Aorta (tissue), 5 donors: ENCODE measurements at places on chromosomes 2 and 18. TPM values are rescaled to one million over a fixed set of nuclear protein-coding genes. Genes with fewer than 3 reads are reported as not detected.

CCBE1 gene
- total RNA-seq, result not detected

AQP12A gene
- total RNA-seq, result not detected

SERPINB2 gene
- total RNA-seq, result 2.0 TPM

LONRF2 gene
- 10.3 TPM for total RNA-seq

- H3K27me3 ChIP-seq, result no peaks in the 10 kb centered on the region
- peaks cover 5% of the 10 kb centered on the region for H3K4me1 ChIP-seq
- DNase-seq, result no peak
- H3K4me3 ChIP-seq, result no peak overlapping the region
- no peak overlapping the region for H3K27ac ChIP-seq
These were observed 219.3 kb upstream of the OSR1 start for GRCh38 chr2:19577723-19578122.

DNA sequence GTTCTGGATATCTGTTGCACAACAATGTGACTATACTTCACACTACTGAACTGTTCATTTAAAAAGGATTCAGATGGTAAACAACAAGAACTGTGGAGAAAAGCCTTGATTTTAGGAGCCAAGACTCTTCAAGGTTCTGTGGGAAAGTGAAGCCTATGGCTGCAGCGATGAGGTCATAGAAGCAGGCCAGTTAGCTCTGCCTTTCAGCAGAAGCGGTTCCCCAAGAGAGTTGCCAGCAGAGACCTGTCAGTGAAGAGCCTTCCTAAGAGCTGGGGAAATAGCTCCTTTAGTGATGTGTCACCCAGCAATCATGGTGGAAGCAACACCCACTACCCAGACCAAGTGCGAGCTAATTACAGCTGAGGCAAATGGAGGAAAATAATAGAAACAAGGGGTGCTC, 346.5 kb upstream of the ETAA1 start:
- no peak for DNase-seq
- no peaks in the 10 kb centered on the region for H3K27me3 ChIP-seq
- no peak overlapping the region for H3K27ac ChIP-seq
- no peaks in the 10 kb centered on the region for H3K36me3 ChIP-seq
- no peak overlapping the region for H3K4me3 ChIP-seq

DNA sequence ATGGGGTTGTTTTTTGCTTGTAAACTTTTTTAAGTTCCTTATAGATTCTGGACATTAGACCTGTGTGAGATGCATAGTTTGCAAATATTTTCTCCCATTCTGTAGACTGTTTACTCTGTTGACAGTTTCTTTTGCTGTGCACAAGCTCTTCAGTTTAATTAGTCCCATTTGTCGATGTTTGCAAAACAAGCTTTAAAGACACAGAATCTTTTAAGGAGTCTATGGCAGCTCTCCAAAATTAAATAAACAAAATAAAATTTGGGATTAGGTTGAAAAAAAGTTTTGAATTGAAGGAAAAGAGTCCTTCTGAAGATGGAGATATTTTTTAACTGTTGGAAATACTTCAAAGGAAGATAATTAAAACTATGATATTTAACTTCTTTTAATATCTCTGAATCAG, 88.8 kb downstream of the MAP3K20 start:
- H3K27ac ChIP-seq, result no peak overlapping the region
- H3K4me3 ChIP-seq, result no peak overlapping the region
- DNase-seq, result no peak
- no peaks in the 10 kb centered on the region for H3K36me3 ChIP-seq
- H3K27me3 ChIP-seq, result no peaks in the 10 kb centered on the region

DNA sequence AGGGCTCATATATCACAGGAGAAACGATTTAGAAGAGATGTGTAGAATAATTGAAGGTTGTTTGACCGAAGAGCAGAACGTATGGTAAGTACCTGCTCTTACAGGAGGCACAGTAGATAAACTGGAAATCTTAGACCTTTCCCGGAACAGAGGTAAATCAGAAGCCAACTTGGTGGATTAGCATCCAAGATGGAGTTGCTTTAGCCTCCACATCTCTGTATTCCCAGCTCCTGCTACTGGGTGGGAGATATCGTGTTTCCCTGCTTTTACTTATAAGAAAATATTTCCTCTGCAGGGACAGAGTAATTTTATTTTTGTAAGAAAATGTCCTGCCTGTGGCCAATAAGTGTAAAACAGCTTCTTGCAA, 164.5 kb downstream of the SLC39A10 start:
- no peaks in the 10 kb centered on the region for H3K4me1 ChIP-seq
- H3K27me3 ChIP-seq, result no peaks in the 10 kb centered on the region
- no peaks in the 10 kb centered on the region for H3K36me3 ChIP-seq
- no peak overlapping the region for H3K4me3 ChIP-seq
- DNase-seq, result no peak

DNA sequence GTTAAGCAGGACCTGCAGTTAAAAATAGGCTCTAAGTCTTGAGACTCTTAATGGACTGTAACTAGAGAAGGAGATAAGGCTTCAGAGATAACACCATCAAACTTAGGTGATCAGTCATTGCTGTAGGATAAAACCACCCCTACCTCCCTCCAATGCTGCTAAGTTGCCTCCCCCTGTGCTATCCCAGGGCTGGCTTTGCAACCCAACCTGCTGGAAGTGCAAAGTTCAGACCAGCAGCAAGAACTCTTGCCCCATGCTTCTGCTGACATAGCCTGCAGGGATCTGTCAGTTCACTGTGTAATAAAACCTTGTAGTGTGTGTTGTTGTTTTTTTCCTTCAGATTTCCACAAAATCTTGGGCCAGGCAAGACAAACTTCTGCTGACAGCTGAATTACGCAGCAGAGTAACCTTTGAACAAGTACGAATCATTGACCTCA, 57.4 kb upstream of the EPB41L3 start:
- no peak for DNase-seq
- no peak overlapping the region for H3K27ac ChIP-seq
- no peaks in the 10 kb centered on the region for H3K36me3 ChIP-seq
- H3K4me3 ChIP-seq, result no peak overlapping the region
- no peaks in the 10 kb centered on the region for H3K27me3 ChIP-seq
- no peaks in the 10 kb centered on the region for H3K4me1 ChIP-seq

DNA sequence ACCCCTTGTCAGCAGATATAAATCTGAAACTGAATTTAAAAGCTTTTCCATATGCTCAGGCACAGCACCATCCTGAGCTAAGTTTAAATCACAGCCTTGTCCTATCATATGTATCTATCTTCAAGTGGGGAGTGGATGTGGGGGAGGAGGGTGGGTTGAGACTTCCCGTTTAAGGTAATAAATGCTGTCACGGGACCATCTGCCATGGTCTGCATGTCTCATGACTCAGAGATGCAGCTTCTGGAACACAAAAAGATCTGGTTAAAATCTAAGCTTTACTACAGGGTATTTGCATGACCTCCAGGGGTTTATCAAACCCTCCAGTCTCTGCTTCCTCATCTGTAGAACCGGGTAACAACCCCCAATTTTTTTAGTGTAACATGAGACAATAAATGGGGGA, 377.7 kb upstream of the ST6GAL2 start:
- no peak for DNase-seq
- no peaks in the 10 kb centered on the region for H3K4me1 ChIP-seq
- H3K4me3 ChIP-seq, result no peak overlapping the region
- H3K27me3 ChIP-seq, result no peaks in the 10 kb centered on the region
- H3K27ac ChIP-seq, result no peak overlapping the region
- H3K36me3 ChIP-seq, result no peaks in the 10 kb centered on the region

- H3K36me3 ChIP-seq, result no peaks in the 10 kb centered on the region
- no peak overlapping the region for H3K4me3 ChIP-seq
- no peaks in the 10 kb centered on the region for H3K27me3 ChIP-seq
- DNase-seq, result no peak
These were observed 21.6 kb downstream of the TMEM18 start for GRCh38 chr2:655626-656025.

- H3K27me3 ChIP-seq, result no peaks in the 10 kb centered on the region
- H3K27ac ChIP-seq, result no peak overlapping the region
- no peaks in the 10 kb centered on the region for H3K4me1 ChIP-seq
- no peak for DNase-seq
These were observed 414.3 kb downstream of the MEIS1 start for GRCh38 chr2:66849153-66849755.

DNA sequence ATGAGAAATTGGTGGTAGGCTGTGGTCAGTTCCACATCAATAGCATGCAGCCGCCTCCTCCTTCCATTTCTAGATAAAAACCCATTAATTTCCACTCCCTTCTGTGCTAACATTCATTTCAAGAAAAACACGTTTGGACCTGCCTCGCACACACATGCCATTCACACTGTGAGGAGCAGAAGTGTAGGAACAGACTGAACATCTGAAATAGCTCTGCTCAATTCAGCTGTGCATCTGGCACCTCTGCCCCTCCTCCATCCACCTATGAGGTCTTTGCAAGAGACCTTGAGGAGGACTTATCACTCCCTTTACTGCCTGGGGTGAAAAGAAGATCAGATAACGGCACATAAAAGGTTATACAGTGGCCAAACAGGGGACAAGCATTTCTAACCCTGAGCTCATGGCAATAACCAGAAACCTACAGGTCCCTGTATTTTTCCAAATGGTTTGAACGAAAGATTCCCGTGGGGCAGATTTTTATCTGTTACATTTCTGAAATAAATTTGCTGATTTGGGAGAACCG, 30.8 kb upstream of the LRP2 start:
- no peaks in the 10 kb centered on the region for H3K36me3 ChIP-seq
- no peak for DNase-seq
- H3K4me3 ChIP-seq, result no peak overlapping the region
- H3K4me1 ChIP-seq, result no peaks in the 10 kb centered on the region
- H3K27ac ChIP-seq, result no peak overlapping the region

DNA sequence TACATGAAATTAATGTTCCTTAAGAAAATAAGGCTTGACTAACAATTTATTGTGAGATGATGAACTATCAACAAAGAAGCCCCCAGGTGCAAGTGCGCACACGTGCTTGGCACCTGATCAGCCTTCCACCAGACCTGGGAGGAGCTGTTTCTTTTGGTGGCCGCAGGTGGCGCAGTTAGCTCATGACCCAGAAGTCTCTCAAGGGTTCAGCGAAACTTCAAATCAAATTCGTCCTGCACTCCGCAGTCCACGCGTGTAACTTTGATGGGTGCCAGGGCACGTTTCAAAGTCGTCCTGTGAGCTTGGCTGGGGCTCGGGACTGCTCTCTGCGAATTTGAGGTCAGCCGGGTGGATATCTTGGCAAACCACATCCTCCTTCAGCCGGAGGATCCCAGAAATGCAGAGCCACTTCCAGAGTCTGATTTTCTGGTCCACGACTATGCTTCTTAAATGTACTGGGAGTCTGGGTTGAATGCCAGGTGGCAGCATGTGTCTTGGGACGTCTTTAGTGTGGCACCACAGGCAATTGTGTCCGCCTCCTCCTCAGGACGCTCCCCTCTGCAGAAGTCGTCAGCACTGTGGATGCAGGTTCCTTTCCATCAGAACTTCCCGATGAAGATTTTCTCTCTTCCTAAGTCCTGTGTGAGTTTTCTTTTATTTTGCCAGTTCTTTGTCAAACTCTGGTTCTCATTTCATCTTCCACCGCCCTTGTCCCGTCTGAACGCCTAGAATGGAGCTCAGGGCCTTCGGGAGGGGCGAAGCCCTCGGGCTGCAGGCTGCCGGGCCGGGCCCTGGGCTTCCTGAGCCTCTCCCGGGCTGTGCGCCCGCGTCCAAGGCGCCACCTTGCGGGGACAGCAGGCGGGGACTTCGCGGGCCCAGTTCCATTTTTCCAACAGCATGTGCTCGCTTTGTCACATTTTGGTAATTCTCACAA, 61.3 kb upstream of the RAPGEF4 start:
- no peaks in the 10 kb centered on the region for H3K27me3 ChIP-seq
- no peaks in the 10 kb centered on the region for H3K4me1 ChIP-seq
- no peak overlapping the region for H3K4me3 ChIP-seq
- no peak overlapping the region for H3K27ac ChIP-seq
- peak; percentile 83 for DNase-seq

- H3K4me1 ChIP-seq, result peaks cover 4% of the 10 kb centered on the region
- no peak overlapping the region for H3K4me3 ChIP-seq
- H3K27me3 ChIP-seq, result no peaks in the 10 kb centered on the region
- H3K36me3 ChIP-seq, result no peaks in the 10 kb centered on the region
- peak overlapping the region; percentile 28 for H3K27ac ChIP-seq
These were observed 109.8 kb downstream of the AP1S3 start for GRCh38 chr2:223727562-223727961.

- no peaks in the 10 kb centered on the region for H3K4me1 ChIP-seq
- H3K4me3 ChIP-seq, result no peak overlapping the region
- H3K27ac ChIP-seq, result no peak overlapping the region
- no peak for DNase-seq
- H3K36me3 ChIP-seq, result no peaks in the 10 kb centered on the region
- no peaks in the 10 kb centered on the region for H3K27me3 ChIP-seq
These were observed 126.1 kb downstream of the RTN4 start for GRCh38 chr2:54924121-54924520.

DNA sequence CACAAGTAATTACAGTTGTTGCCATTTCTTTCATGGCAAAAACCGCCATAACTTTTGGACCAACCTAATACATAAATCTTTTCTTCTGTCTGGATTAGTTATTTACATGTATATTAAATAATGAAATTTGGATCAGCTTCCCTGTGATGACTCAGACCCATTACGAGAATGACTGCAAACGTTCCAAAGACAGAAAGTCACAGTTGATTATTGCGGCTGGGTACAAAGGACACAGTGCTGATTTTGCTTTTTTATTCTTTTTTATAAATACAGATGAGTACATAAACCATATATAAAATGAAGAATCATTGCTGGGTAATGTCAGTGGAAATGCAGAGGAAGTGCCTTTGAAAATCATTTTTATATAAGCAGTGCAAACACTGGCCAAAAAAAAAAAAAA, 126.2 kb downstream of the TWIST2 start:
- H3K4me1 ChIP-seq, result no peaks in the 10 kb centered on the region
- H3K36me3 ChIP-seq, result no peaks in the 10 kb centered on the region
- H3K4me3 ChIP-seq, result no peak overlapping the region
- no peak overlapping the region for H3K27ac ChIP-seq
- no peak for DNase-seq

- no peak overlapping the region for H3K4me3 ChIP-seq
- H3K36me3 ChIP-seq, result no peaks in the 10 kb centered on the region
- DNase-seq, result no peak
- H3K27ac ChIP-seq, result no peak overlapping the region
- no peaks in the 10 kb centered on the region for H3K27me3 ChIP-seq
These were observed 1302.1 kb upstream of the TMEFF2 start for GRCh38 chr2:193496786-193497185.

GRCh38 chr2:10688921-10689807, 611 bp downstream of the NOL10 start:
- no peaks in the 10 kb centered on the region for H3K36me3 ChIP-seq
- H3K4me1 ChIP-seq, result no peaks in the 10 kb centered on the region
- DNase-seq, result peak; percentile 62
- H3K4me3 ChIP-seq, result peak overlapping the region; percentile 95
- H3K27ac ChIP-seq, result peak overlapping the region; percentile 75

DNA sequence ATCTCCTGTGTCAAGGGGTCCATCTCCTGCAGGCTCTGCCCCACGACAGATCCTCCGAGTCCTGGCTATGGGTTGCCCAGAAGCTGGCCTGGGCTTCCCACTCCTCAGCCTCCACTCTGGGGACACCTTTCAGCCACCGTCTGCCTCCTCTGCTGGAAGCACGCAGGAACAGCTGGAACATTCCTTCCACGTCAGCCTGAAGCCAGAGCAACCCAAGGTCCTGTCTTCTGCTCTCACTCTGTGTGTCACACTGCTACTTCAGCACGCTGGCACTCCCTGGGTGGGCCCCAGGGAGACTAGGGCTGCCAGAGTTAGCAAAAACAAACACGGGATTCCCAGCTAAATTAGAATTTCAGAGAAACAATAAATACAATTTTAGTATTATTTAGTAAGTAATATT, 148.8 kb downstream of the HRH4 start:
- H3K4me3 ChIP-seq, result no peak overlapping the region
- H3K27ac ChIP-seq, result no peak overlapping the region
- no peaks in the 10 kb centered on the region for H3K4me1 ChIP-seq
- no peak for DNase-seq
- no peaks in the 10 kb centered on the region for H3K36me3 ChIP-seq

- H3K27me3 ChIP-seq, result no peaks in the 10 kb centered on the region
- no peak overlapping the region for H3K27ac ChIP-seq
- DNase-seq, result no peak
- peaks cover 4% of the 10 kb centered on the region for H3K4me1 ChIP-seq
- no peaks in the 10 kb centered on the region for H3K36me3 ChIP-seq
These were observed 249.4 kb upstream of the CTAGE1 start for GRCh38 chr18:22667156-22667555.
